Heart right ventricle (tissue), 16 donors: ENCODE measurements at places on chromosomes 11 and 22. TPM values are rescaled to one million over a fixed set of nuclear protein-coding genes. Genes with fewer than 3 reads are reported as not detected.

DNA sequence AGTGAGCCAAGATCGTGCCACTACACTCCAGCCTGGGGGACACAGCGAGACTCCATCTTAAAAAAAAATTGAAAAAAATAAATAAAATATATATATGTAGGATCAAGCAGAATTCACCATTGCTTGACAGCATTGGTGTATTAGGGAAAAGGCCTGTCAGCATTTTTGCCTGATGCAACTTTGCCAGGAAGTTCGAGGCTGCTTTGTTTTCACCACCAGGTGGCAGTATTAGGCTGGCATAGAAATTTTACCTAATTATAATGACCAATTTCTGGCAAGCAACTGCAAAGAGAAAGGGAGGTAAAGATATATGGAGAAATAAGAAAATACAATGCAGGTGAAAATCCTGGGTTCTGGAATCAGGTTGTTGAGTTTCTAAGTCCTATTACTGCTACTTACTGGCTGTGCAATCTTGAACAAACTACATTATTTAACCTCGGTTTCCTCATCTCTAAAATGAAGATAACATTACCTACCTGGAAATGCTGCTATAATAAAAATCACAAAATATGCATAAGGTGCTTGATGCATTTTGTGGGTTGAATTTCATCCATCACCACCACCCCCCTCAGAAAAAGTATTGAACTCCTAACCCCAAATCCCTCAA is 24.7 kb downstream of the LAYN start:
- no peaks in the 10 kb centered on the region for H3K36me3 ChIP-seq
- H3K27me3 ChIP-seq: no peaks in the 10 kb centered on the region
- peaks cover 13% of the 10 kb centered on the region for H3K4me1 ChIP-seq
- peak; percentile 79 for DNase-seq

- H3K4me1 ChIP-seq: no peaks in the 10 kb centered on the region
- H3K27me3 ChIP-seq: peaks cover 10% of the 10 kb centered on the region
- no peak overlapping the region for H3K27ac ChIP-seq
- no peaks in the 10 kb centered on the region for H3K36me3 ChIP-seq
- no peak overlapping the region for H3K4me3 ChIP-seq
- DNase-seq: no peak
Measured at GRCh38 chr11:27839226-27839913, 139.1 kb upstream of the BDNF start.

GRCh38 chr22:32707971-32708370 is 93.5 kb upstream of the TIMP3 start:
- peaks cover 4% of the 10 kb centered on the region for H3K4me1 ChIP-seq
- no peak overlapping the region for H3K4me3 ChIP-seq
- no peaks in the 10 kb centered on the region for H3K27me3 ChIP-seq
- no peak for DNase-seq
- no peaks in the 10 kb centered on the region for H3K36me3 ChIP-seq

- no peak for DNase-seq
- H3K4me1 ChIP-seq: peaks cover 15% of the 10 kb centered on the region
- H3K36me3 ChIP-seq: no peaks in the 10 kb centered on the region
- no peaks in the 10 kb centered on the region for H3K27me3 ChIP-seq
- H3K27ac ChIP-seq: no peak overlapping the region
- no peak overlapping the region for H3K4me3 ChIP-seq
Measured at GRCh38 chr11:112902361-112903011, 58.7 kb upstream of the NCAM1 start.

GRCh38 chr11:67053896-67054329 is 2.7 kb upstream of the RHOD start:
- H3K4me3 ChIP-seq: no peak overlapping the region
- peak; percentile 34 for DNase-seq
- H3K4me1 ChIP-seq: peaks cover 21% of the 10 kb centered on the region
- no peaks in the 10 kb centered on the region for H3K27me3 ChIP-seq

GRCh38 chr22:28978863-28979796 is 82.5 kb downstream of the C22orf31 start:
- no peak overlapping the region for H3K27ac ChIP-seq
- no peak overlapping the region for H3K4me3 ChIP-seq
- H3K36me3 ChIP-seq: no peaks in the 10 kb centered on the region

DNA sequence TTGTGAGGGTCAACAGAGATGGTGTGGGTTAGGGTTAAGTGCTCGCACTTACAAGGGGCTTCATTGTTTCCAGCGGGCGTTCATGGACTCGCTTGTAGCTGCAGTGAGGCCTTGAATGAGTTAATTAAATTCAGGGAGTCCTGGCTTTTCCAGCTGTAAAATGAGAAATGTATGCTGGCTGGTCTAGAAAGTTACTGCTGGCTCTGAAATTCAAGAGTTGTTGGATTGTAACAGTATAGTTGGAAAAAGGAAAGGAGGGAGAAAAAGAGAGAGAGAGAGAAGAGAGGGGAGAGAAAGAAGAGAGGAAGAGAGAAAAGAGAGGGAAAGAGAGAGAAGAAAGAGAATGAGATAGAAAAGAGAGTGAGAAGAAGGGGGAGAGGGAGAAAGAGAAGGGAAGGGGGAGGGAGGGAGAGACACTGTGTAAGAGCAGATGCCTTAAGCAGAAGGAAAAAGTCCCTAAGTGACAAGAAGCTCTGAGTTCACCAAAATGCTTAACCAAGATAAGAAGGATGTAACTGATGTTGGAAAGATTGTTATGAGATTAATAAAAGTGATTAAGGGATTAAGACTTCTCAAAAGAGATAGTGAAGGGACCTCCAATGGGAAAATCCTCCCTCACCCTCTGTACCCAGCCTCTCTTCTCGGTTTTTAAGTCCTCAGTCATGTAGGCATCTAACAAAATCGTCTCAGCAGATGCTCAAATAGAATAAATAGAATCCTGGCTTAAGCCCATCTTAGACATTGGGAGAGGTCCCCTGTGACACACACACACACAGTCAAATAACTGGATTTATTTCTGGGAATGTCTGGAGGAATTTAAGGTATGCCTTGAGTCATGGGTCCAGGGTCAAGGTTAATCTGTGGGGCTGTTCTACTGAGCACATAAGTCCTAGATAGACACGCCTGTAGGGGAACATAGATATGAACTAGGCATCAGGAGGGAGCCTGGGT is 477.9 kb downstream of the MIAT start:
- no peak overlapping the region for H3K27ac ChIP-seq
- no peak overlapping the region for H3K4me3 ChIP-seq
- H3K27me3 ChIP-seq: no peaks in the 10 kb centered on the region
- H3K36me3 ChIP-seq: no peaks in the 10 kb centered on the region
- no peak for DNase-seq

Gene PAFAH1B2
- 59.4 TPM for total RNA-seq

GRCh38 chr11:125069796-125070195 is 6.7 kb downstream of the SLC37A2 start:
- H3K4me3 ChIP-seq: no peak overlapping the region
- peaks cover 59% of the 10 kb centered on the region for H3K27me3 ChIP-seq
- no peak overlapping the region for H3K27ac ChIP-seq
- H3K4me1 ChIP-seq: peaks cover 56% of the 10 kb centered on the region

DNA sequence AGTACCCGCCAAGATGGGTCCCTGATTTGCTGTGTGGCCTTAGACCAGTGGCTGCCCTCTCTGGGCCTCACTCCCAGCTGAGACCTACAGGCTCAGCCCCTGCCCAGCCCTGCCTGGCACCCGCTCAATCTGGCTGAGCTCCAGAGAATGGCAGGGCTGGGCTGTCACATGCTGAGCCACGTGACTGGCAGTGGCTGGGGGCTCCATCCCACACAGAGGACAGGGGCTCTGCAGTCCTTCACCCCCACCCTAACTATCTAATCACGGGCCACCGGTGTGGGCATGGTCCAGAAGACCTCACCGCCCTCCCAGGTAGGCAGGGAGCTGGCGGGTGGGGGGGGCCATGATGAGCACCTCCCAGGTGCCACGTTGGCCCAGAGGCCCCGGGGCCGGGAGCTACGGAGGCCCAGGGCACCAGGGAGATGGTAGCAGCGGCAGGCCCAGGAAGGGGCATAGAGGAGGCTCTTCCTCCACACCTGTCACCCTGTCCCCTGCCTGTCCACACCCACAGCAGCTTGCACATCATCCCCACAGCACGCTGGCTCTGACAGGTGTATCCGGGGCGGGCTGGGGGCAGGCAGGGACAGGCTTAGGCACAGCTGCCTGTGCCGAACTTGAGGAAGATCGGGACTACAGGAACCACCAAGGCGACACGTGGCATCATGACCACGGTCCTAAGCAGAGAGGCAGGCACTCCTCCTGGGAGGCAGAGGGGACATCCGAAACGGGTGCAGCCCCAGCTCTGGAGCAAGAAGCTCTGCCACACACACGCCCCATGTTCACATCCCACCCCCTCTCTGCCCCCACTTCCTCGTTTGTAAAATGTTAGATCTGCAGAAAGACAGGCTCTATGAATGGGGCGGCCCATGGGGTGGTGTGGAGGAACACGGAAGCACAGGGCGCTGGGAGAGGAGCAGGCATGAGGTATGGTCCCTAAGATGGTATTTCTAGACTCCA is 1.5 kb upstream of the ALDH3B1 start:
- peak overlapping the region; percentile 95 for H3K27ac ChIP-seq
- peaks cover 10% of the 10 kb centered on the region for H3K4me1 ChIP-seq
- no peaks in the 10 kb centered on the region for H3K27me3 ChIP-seq
- no peaks in the 10 kb centered on the region for H3K36me3 ChIP-seq

Gene CSNK2A3
- 1.5 TPM for total RNA-seq
